ENCODE measurements at places on chromosomes 2 and 18.

- H3K27ac ChIP-seq, result no peak overlapping the region
- DNase-seq, result no peak
- no peak overlapping the region for H3K4me3 ChIP-seq
- H3K4me1 ChIP-seq, result no peaks in the 10 kb centered on the region
- H3K27me3 ChIP-seq, result no peaks in the 10 kb centered on the region
Measured at GRCh38 chr2:188269004-188269403, 22.7 kb upstream of the GULP1 start.

- H3K27ac ChIP-seq, result no peak overlapping the region
- H3K4me1 ChIP-seq, result peaks cover 18% of the 10 kb centered on the region
- H3K36me3 ChIP-seq, result no peaks in the 10 kb centered on the region
- H3K4me3 ChIP-seq, result no peak overlapping the region
- DNase-seq, result no peak
Measured at GRCh38 chr18:61833978-61834377, 58.8 kb downstream of the RNF152 start.

GRCh38 chr2:71291398-71291797 lies 40.2 kb upstream of the ZNF638 start:
- no peaks in the 10 kb centered on the region for H3K36me3 ChIP-seq
- DNase-seq, result no peak
- H3K27me3 ChIP-seq, result peaks cover 7% of the 10 kb centered on the region
- H3K4me1 ChIP-seq, result no peaks in the 10 kb centered on the region
- no peak overlapping the region for H3K27ac ChIP-seq
- H3K4me3 ChIP-seq, result no peak overlapping the region

DNA sequence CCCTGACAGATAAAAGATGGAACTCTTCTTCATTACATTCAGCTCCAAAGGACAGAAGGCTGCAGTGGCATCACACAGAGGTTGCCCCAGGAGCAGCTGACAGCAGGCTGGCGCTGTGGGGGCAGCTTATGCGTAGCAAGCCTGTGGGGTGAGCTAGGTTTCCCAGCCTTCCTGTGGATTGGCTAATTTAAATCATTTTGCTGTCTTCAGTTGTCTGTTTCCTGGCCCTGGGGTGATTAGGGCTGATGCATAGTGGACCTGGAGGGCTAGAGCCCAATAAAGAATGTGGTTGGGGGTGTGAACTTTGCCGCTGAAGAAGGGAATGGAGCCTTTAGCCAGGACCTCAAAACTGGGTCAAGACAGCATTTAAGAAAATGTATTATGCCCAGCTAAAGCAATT lies 1038.0 kb downstream of the SOCS6 start:
- H3K4me3 ChIP-seq, result no peak overlapping the region
- H3K27ac ChIP-seq, result no peak overlapping the region
- DNase-seq, result no peak
- no peaks in the 10 kb centered on the region for H3K4me1 ChIP-seq
- H3K36me3 ChIP-seq, result no peaks in the 10 kb centered on the region

GRCh38 chr18:66734451-66734850 lies 130.6 kb upstream of the CDH19 start:
- no peak for DNase-seq
- no peaks in the 10 kb centered on the region for H3K4me1 ChIP-seq

- peaks cover 1% of the 10 kb centered on the region for H3K36me3 ChIP-seq
- DNase-seq, result peak; percentile 49
- H3K27me3 ChIP-seq, result no peaks in the 10 kb centered on the region
- H3K27ac ChIP-seq, result peak overlapping the region; percentile 33
- no peak overlapping the region for H3K4me3 ChIP-seq
- peaks cover 28% of the 10 kb centered on the region for H3K4me1 ChIP-seq
Measured at GRCh38 chr2:100953406-100954043, 48.6 kb upstream of the RPL31 start.

GRCh38 chr18:48915626-48916425 lies 34.9 kb downstream of the SMAD7 start:
- H3K4me1 ChIP-seq, result peaks cover 30% of the 10 kb centered on the region
- H3K36me3 ChIP-seq, result peaks cover 13% of the 10 kb centered on the region
- H3K4me3 ChIP-seq, result no peak overlapping the region

GRCh38 chr2:173062801-173063200 lies 12.8 kb upstream of the MAP3K20 start:
- no peaks in the 10 kb centered on the region for H3K36me3 ChIP-seq
- no peak overlapping the region for H3K27ac ChIP-seq

GRCh38 chr2:213251618-213252017 lies 32.6 kb upstream of the SPAG16 start:
- DNase-seq, result no peak
- H3K4me1 ChIP-seq, result peaks cover 8% of the 10 kb centered on the region
- H3K36me3 ChIP-seq, result no peaks in the 10 kb centered on the region
- no peak overlapping the region for H3K4me3 ChIP-seq
- H3K27ac ChIP-seq, result peak overlapping the region; percentile 4

DNA sequence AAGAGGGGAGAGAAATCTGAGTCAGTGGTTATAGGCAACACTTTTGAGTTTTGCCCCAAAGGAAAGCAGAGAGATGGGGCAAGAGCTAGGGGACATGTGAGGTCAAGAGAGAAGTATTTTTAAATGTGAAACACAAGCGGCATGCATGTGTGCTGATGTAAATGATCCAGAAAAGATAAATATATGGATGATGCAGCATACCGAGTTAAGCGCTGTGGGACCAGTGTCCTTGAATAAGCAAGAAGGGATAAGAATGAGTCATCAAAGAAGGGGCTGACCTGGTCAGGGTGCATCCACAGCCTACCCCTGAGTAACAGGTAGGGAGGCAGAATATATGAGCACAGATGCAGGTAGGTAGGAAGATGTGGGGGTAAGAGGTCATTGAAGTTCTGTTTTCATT lies 180.9 kb downstream of the TRABD2A start:
- peaks cover 11% of the 10 kb centered on the region for H3K36me3 ChIP-seq
- no peak for DNase-seq
- H3K4me3 ChIP-seq, result no peak overlapping the region
- H3K27me3 ChIP-seq, result no peaks in the 10 kb centered on the region
- H3K4me1 ChIP-seq, result peaks cover 3% of the 10 kb centered on the region

DNA sequence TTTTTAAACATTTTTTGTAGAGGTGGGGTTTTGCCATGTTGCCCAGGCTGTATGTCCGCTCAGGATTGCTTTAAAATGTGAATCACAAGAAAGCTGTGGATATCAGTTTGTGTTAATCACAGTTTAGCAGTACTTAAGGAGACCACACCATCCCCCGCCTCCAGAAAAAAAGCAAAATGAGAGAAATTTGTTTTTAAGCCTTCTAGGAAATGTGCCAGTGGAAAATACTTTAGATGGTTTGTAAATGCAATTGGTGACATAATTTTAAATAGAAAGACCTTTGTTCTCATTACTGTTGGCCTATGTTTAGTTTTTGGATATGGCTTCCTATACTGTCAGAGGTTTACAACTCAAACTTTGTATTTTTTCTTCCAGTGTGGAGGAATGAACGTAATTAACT lies 27.0 kb downstream of the GCA start:
- H3K36me3 ChIP-seq, result no peaks in the 10 kb centered on the region
- no peak overlapping the region for H3K4me3 ChIP-seq
- no peaks in the 10 kb centered on the region for H3K4me1 ChIP-seq

DNA sequence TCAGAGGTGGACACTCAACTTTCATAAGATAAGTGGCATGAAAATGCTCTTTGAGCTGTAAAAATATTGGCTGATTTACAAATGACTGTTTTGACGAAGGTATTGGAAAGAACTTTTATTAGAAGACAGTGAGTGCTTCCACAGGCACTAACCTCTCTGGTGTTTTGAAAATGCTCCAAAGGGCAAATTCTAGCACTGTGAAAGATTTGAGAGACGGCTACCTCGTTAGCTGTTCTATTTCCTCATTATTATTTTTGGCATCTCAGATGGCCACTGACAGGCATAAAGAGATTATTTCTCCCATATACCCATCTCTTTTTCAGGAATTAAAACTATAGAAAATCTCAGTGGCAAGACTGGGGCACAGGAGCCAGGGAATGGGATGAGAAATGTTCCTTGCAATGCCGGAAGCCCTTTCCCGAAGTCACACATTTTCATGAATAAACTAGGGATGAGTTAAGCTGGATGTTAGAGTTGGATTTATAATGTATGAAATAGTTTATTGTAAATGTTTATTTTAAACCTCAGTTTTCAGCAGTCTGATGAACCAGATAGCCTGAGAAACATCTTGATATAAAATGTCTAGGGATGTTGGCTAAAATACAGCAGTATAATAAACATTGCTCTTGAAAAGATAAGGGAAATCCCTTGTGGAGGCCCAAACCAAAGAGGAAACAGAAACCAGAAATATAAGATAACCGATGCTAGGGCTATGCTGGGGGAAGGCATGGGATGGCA lies 175.7 kb downstream of the ASB1 start:
- H3K36me3 ChIP-seq, result no peaks in the 10 kb centered on the region
- no peak overlapping the region for H3K4me3 ChIP-seq
- peaks cover 22% of the 10 kb centered on the region for H3K27me3 ChIP-seq
- H3K27ac ChIP-seq, result no peak overlapping the region
- DNase-seq, result no peak
- H3K4me1 ChIP-seq, result no peaks in the 10 kb centered on the region

DNA sequence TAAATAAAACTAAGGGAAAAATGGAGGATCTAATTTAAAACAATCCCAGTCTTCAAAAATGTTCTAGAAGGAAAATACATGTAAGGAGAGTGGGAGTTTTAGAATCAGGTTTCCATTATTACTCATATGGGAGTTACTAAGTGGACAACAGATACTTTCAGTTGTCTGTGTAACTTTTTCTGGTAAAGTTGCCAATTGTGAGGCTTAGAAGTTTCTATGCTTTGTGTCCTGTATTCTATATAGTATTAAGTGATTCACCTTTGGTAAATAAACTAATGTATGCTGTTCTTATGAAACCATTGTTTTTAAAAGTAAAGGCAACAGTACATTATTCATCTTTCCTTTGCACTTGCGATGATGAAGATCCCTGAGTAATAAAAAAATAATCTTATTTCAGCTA lies 274.9 kb downstream of the NR4A2 start:
- no peak for DNase-seq
- H3K4me3 ChIP-seq, result no peak overlapping the region
- no peaks in the 10 kb centered on the region for H3K36me3 ChIP-seq

DNA sequence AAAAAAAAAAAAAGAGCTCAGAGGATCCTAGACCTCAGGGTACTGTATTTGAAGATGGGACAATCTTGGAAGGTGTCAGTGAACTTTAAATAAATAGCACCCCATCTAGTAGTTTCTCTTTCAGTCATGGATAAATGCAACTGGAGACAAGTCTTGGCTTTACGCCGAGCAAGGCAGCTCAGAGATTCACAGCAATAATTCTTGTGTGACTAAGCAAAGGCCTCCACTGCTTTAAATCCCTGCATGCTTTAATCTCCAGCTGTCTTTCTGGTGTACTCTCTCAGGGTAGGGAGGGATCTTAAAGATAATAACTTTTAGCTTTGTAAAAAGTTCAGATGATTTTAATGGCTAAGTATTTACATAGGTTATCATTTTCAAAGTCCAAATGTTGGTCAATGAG lies 36.3 kb downstream of the NRXN1 start:
- DNase-seq, result no peak
- H3K36me3 ChIP-seq, result no peaks in the 10 kb centered on the region
- H3K27me3 ChIP-seq, result no peaks in the 10 kb centered on the region
